ENCODE measurements at places on chromosomes 16 and 17. TPM values are rescaled to one million over a fixed set of nuclear protein-coding genes. Genes with fewer than 3 reads are reported as not detected.

DNA sequence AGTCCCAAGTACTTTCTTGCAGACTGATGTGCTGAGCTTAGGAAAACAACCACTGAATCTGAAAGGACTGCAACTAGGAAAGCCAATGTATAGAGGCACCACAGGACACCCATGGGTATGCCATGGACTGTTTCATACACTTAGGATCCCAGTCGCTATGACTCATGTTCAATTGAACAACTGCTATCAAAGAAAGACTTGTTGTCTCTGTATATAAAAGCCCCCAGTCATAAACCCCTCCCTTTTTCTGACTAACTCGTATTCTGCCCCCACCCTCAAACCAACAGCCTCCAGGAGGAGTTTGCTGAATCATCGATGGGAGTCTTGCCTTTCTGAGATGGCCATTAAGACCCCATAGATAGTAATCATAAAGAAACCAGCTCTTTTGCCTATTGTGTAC is 205.4 kb downstream of the ANKFN1 start:
- no peak for DNase-seq

- no peak for DNase-seq
These were observed 9.0 kb downstream of the ABR start for GRCh38 chr17:1170739-1171138.

- no peak for DNase-seq
These were observed 20.6 kb downstream of the TPPP3 start for GRCh38 chr16:67372664-67373063.

DNA sequence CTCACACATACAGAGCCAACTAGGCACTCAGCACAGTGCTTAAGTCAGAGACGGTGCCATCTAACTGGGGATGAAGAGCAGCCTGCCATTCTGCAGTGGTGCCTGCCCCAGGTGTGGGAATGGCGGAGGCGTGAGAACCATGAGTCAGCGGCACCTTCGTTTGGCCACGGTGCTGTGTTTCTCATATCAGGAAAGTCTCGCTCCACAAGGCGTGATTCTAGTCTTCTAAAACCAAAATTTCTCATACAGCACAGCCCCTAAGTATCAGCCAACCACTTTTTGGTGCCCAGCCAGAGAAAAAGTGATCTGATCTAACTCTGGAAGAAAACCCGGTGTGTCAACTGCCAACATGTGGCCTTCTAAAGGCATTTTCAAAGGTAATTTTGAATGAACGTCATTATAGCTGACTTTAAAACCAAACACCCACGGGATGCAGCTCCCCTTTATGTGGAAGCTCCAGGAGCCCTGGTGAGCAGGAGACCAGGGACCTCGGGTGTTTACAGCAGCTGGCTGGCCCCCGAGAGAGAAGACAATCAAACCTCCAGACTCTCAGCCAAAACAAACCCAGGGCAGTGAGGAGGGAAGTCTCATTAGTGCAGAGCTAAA is 54.6 kb downstream of the ABCC12 start:
- no peak for DNase-seq

DNA sequence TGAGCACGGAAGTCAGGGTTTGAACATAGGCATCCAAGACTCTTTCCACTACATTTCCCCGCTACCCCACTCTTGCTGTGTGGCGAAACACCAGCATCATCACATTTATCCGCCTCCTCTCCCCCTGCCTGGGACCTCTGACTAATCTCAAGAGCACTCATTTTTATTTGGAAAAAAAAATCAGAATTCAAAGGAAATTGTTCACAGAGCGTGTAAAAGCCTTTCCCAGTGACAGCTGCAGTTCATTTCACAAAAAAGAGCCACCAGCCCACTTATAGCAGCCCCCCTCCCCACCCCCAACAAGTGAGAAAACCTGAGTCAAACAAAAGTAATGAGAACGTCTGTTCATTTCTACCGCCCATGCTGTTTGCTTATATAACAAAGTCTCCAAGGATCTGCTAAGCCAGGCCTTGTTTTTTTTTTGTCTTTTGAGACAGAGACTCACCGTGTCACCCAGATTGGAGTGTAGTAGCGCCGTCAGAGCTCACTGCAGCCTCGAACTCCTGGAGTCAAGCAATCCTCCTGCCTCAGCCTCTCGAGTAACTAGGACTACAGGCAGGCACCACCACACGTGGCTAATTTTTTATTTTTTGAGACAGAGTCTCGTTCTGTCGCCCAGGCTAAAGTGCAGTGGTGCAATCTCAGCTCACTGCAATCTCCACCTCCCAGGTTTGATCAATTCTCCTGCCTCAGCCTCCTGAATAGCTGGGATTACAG is 48.3 kb upstream of the HAPSTR1 start:
- no peak for DNase-seq

GRCh38 chr17:1843947-1844346 is 14.1 kb downstream of the RPA1 start:
- DNase-seq, result no peak

DNA sequence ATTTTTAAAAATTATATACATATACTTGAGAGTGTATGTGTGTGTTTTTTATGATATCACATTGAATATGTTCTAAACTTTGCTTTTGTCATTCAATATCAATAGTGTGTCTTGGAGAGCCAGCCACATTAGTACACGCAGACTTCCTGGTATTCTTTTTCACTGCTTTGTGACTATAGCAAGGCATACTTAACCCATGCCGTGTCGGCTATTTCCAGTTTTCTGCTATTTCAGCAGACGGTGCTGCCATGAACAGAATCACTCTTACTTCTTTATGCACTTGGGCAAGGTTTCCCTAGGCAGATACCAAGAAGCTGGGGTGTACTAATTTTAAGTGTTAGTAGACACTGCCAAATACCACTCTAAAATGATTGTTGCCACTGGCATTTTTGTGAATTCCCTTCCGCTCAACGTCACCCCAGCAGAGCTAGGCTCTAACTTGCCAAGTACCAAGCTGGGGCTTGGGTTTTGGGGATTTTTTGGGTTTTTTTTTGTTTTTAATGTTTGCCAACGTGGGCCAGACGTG is 134.9 kb downstream of the SOCS1 start:
- no peak for DNase-seq

DNA sequence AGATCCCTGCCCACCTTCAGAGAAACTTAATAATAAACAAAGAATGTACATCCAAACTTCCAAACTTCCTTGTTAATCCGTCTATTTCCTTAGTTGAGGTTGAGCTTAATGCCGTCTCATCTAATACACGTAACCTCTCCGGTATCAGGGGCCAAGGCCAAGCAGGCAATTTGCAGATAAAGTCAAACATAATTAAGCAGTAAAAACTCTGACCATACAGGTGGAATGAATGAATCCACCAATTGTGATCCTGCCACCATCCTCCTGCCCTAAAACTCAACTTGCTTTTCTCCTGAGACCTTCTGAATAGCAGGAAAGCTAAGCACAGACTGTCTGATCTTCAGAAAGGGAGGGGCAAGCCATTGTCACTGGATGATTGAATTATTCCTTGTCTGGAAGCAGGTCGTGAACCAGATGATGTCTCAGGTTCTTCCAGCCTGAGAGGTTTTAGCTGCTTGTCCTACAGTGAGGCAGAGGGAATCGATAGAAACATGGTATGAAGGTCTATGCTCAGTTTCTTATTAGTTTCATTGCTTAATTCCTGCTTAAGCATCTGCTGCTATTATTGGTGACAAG is 1111.8 kb upstream of the EEF2KMT start:
- DNase-seq, result no peak

DNA sequence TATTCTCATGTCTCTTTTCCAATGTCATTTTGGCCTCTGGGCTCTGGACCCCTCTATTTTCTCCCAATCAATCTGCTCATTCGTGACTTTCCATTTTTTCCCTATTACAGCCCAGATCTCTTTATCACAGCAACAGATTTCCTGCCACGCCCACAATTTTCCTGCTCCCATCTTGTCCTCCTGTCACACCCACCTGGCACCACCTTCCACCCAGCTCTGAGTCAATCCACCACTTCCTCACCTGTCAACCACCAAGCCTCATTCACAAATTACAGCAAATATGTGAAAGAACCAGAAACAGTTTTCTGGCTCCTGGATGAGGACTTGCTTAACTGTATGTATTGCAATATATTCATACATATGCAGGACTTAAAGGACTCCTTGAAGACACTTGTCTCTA is 311.3 kb downstream of the GRIN2A start:
- DNase-seq, result no peak

GRCh38 chr17:79420318-79421243 is 190.3 kb downstream of the RBFOX3 start:
- no peak for DNase-seq

ABI3 gene
- polyA plus RNA-seq, result 17.1 TPM

DNA sequence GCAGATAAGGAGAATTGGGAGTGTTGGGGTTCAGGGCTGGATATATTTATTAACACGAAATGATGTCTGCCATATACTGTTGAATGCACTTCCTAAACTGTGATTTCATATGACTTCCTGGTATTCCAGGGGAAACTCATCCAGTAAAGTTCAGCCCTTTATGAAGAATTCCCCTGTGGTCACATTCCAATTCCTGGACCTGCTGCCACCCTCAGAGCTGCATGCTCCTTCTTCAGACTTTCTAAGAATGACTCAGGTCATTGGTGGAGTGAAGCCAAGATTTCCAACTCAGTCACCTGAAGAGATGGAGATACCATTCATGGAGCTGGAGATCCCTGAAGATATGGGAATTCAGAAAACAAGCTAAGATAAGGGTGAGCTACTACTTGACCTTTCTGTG is 114.2 kb upstream of the TMEM97 start:
- DNase-seq, result no peak
